ENCODE measurements at places on chromosomes 3 and 15.

GRCh38 chr3:123027292-123028232 is at the start of gene SEMA5B:
SEMA5B (minus strand) TSS chr3:123027763; CDS start chr3:122961263, 66,500 bp downstream.
- peak; percentile 10 for DNase-seq

DNA sequence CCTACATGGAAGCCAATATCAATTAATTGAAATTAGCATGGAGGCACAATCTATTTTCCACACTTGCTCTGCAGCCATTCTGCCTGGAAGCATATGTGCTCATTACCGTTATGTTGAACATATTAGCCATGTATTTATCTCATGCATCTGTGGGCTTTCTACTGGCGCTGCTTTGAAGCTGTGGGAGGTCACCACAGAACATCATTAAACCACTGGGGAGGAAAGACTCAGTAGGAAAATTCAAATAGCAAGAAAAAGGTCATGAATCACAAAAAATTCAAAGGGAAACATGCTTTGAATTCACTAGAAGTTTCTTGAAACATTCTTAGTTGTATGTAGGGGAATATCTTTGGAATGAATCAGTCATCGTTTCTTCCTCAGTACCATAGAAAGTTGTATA is 652.5 kb downstream of the EDEM1 start:
- no peak for DNase-seq

DNA sequence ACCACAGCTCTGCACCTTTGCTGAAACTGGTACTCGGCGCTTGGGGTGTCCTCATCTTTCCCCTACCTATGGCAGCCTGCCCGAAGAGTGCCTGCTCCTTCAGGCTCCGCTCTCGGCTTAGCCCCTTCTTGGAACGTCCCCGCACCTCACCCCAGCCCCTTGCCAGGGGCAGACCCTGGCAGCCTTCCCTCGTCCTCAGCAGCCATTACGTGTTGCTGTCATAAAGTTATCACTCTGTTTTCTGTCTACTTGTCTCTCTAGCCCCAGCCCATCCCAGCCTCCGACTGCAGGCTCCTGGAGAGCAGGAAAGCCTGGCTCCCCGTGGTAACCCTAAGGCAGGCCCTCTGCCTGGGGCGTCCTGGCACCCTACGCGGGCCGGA is 5.1 kb upstream of the BAHD1 start:
- DNase-seq, result no peak

GRCh38 chr3:132726341-132726823 is 4.2 kb upstream of the NPHP3 start:
- DNase-seq, result peak; percentile 78

DNA sequence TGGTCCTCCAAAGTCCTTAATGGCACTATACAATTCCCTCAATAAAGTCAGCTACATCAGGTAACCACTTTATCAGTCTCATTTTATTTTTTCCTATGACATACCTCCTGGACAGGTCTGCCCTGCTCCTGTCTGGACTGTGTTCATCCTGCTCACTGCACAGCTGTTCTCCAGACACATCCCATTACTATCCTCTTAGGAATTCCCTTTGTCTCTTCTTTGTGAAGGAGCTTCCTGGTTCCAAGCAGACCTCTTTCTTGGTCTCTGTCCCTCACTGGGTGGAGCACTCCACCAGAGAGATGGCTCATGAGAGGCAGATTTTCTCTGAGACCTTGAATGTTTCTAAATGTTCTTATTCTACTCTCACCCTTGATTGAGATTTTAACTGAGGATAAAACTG is 60.1 kb downstream of the KY start:
- no peak for DNase-seq

DNA sequence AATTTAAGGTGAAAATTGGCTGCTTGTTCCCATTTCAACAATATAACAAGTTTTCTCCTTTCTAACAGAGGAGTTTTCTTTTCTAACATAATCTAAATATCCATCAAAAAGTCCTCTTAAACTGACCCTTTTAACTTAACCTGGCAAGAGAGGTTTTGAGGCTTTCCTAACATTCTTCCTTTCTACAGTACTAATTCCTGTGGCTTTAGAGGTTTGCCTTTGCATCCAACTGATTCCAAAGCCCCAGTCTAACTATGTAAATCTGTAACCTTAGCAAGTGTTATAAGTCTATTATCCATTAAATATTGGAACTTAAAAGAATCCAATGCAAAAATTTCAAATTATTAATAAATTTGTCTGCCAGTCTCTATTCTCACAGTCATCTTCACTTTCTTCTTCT is 134.1 kb downstream of the ISL2 start:
- no peak for DNase-seq

DNA sequence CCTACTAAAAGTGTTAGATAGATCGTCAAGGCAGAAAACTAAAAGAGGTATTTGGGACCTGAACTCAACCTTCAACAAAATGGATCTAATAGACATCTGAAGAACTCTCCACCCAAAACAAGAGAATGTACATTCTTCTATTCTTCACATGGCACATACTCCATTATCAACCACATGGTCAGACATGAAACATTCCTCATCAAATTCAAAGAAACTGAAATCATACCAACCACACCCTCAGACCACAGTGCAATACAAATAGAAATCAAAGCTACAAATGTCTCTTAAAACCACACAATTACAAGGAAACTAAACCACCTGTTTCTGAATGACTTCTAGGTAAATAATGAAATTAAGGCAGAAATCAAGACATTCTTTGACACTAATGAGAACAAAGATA is 984.1 kb upstream of the GBE1 start:
- no peak for DNase-seq

All from hematopoietic multipotent progenitor cell treated with erythropoietin and hydrocortisone succinate and interleukin-3 and kit ligand, for 6 days (in vitro differentiated cells).